CD4-positive, alpha-beta memory T cell (primary cell): ENCODE measurements at places on chromosomes 5 and 9. TPM values are rescaled to one million over a fixed set of nuclear protein-coding genes. Genes with fewer than 3 reads are reported as not detected.

The IGFBPL1 gene
- not detected for total RNA-seq

The PCDHA8 gene
- total RNA-seq = not detected

The LCP2 gene
- 318 TPM for total RNA-seq

The GGTA1 gene
- total RNA-seq = not detected

The OXCT1 gene
- 37.5 TPM for total RNA-seq

The RETREG1 gene
- total RNA-seq = 26.6 TPM

The TEX48 gene
- total RNA-seq = not detected

The SAPCD2 gene
- 0.11 TPM for total RNA-seq

The TTC23L gene
- total RNA-seq = not detected

DNA sequence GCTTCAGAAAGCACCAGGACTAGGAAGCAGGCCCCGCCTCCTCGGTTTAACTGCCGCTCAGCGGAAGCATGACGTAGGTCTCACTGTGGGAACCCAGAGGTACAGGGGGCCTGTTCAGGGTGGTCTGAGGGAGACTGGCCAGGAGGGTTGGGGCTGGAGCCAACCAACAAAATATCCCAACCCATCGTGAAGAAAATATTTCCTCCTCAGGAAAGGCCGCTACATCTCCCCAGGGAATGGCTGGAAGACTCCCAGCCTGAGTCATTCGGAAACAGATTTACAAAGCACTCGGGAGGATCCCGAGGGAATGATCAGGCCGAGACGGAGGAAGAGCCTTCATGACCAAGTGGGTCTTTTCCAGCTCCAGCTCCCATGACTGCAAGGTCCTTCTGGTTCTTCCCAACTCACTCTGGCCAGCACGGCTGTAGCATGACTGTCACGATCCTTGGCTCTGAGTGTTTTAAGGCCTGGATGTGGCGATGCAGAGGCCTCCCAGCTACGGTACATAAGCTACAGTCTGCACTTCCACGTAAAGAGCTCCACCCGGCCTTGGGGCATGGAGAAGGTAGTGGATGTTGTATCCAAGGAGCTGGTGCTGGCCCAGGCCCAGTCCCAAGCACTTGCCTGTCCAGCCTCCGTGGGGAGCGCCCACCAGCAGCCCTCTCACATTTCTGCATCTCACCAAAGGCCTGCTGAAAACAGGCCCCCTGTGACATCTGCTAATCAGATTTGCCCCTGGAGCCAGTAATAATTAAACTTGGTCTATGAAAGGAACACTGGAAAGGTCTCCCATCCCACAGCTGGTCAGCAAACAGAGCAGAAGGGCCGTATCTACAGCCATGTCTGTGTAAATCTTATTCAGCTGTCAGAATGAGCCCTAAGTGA, 100.6 kb downstream of the LHFPL2 start:
- DNase-seq = no peak

DNA sequence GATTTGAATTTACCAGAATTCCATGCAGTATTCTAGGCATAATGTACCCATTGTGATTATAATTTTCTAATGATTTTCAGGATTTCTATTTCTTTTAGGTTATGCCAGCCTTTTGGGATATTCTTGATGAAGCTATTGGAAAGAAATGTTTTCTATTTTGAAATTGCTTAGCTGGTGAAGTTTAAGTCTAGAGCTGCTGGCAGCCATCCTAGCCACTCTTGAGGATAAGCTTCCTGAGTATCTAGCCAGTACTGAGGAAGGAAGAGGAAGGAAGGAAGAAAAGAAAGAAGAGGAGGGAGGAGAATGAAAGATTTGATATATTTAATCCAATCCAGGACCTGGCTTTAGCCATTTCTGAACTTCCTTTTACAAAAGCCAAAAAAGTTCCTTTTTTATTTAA, 142.1 kb upstream of the DAB2 start:
- DNase-seq = no peak

- no peak for DNase-seq
Measured at GRCh38 chr5:85452322-85453025, 1067.8 kb upstream of the EDIL3 start.

DNA sequence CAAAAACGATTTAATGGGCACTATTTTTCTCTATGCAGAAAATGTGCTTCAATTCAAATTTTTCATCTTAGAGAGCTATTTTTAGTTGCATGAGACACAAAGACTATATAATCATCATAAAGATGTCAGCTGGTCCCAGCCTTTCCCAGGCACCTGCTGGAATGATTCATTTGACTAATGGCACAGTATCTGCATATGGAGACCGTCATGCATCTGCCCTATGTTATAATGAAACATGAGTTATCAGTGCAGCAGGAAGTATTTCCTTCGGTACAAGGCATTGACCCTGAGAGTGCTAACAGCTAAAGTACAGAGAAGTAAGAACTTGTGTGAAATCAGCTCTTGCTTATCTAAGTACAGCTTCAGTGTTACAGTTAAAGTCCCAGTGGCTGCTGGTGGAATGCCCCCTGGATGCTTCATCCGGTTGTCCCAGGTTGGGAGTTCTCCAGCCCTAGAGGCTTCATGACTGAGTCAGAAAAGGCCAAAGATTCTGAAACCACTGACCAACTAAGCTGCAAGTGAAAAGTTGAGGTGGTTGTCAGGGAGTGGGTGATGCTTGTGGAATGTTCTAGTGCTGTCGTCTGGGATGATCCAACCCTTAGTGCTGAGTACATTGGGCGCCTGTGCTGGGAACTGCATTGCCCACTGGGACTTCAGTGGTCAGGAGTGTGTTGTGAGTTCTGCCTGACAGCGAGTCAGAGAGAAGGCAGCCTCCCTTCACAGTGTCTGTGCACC, 57.2 kb downstream of the MTRR start:
- DNase-seq = no peak

- no peak for DNase-seq
Measured at GRCh38 chr5:96703995-96704394, 41.8 kb downstream of the CAST start.

GRCh38 chr9:113317777-113318176, 14.6 kb upstream of the RNF183 start:
- no peak for DNase-seq

GRCh38 chr5:15010936-15011335, 139.4 kb upstream of the ANKH start:
- DNase-seq = no peak

DNA sequence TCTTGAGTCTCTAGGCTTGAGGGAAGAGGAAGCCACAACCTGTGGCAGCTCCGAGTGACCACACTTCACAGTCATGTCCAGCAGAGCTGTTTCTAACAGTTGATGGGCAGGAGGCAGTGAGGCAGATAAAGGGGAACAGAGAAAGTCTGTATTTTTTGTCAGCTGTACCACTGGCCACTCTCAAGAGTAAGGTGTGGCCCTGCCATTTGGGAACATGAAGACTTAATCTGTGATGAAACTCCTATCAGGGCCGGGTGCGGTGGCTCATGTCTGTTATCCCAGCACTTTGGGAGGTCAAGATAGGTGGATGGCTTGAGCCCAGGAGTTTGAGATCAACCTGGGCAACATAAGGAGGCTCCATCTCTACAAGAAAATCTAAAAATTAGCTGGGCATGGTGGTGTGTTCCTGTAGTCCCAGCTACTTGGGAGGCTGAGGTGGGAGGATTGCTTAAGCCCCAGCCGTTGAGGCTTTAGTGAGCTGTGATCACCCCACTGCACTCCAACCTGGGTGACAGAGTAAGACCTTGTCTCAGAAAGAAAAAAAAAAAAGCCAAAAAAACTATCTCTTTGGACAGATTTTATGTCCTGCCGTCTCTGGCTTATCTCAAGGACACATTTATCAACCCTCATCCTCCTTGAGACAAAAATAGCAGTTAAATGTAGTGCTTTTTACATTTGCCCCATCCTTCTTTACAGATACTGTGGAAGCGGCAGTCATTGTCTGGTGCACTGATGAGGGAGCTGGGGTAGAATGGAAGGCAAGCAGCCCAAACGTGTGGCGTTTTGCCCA, 11.9 kb upstream of the COL15A1 start:
- DNase-seq = no peak

GRCh38 chr5:38968665-38969064, 105.5 kb downstream of the RICTOR start:
- no peak for DNase-seq

DNA sequence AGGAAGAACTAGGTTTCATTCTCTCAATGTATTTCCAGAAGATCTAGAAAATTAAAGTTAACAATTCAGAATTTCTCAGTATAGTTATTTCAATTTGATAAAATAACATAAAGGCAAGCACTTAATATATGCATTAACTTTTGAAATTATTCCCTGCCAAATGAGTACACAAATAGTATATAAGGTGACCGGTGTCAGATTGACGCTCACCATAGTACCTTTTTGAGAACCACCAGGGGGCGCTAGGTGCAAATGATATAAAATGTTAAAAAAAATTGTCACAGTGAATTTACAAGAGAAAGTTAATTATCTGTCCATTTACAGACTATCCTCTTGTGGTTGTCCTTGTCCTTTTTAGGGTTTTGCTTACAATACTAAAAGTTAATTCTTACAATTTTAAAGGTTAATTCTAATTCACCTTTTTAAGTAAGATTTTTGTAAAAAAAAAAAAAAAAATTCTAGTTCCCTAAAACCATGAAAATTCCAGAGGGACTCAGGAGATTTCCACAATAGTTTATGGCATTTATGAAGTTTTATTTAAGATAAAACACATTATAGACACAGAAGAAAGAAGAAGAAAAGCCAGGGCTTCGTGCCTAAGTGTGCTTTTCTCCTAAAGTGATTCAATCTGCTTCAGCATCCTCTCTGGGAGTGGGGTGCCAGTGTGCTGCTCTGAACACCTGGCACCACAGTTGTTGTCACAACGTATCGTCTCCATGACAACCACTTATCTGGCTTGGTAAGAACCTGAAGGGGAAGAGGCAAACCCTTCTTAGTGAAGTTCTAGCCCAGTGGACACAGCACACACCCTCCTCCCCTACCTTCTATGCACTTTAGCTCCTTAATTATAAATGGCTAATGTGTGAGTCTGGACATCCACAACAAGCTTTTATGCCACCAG, 1.7 kb downstream of the ADAMTS16 start:
- DNase-seq = peak; percentile 38

GRCh38 chr9:73219985-73220626, 68.4 kb downstream of the ANXA1 start:
- DNase-seq = no peak

DNA sequence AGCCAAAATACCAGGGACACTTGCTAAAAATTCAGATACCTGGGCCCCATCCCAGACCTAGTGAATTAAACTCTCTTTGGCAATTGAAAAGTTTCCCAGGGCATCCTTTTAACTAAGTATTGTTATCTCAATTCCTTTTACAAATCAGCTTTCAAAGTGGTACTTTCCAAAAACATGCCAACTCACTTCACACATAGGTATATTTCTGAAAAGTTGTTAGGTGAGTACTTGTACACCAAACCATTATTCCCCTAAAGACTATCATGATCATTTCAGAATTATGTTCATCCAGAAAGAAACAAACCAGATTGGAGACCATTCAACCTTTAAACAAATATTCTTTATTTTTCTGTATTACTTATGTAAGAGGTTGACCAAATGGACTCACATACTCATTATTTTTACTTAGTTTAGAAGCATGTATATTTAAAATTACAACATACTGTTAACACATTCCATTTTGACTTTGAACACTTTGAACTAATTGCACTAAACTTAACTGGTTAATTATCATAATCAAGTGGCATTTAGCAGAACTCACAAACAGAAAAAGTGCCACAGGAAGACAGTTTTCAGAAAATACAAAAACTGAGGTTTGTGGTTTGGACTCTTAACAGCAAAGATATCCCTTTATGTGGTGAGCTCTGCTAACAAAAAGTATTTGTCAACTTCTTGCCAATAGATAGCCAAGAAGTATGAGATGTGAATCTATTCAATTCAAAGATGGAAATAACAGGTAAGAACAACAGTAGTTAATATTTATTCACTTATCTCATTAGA, 40.7 kb downstream of the KIAA0825 start:
- peak; percentile 42 for DNase-seq

- no peak for DNase-seq
Measured at GRCh38 chr9:134629586-134630392, 11.8 kb upstream of the COL5A1 start.
